ENCODE measurements at places on chromosomes 3 and 15. TPM values are rescaled to one million over a fixed set of nuclear protein-coding genes. Genes with fewer than 3 reads are reported as not detected.

- DNase-seq, result no peak
- H3K27me3 ChIP-seq, result no peaks in the 10 kb centered on the region
- H3K4me3 ChIP-seq, result no peak overlapping the region
- H3K27ac ChIP-seq, result no peak overlapping the region
- no peaks in the 10 kb centered on the region for H3K4me1 ChIP-seq
- H3K36me3 ChIP-seq, result no peaks in the 10 kb centered on the region
Observed at GRCh38 chr3:124591699-124592098, 138.6 kb upstream of the UMPS start.

GRCh38 chr3:127171320-127171719, 21.6 kb upstream of the PRR23E start:
- no peak for DNase-seq
- no peaks in the 10 kb centered on the region for H3K36me3 ChIP-seq
- no peaks in the 10 kb centered on the region for H3K4me1 ChIP-seq
- no peak overlapping the region for H3K4me3 ChIP-seq

- no peak overlapping the region for H3K27ac ChIP-seq
- H3K36me3 ChIP-seq, result no peaks in the 10 kb centered on the region
- DNase-seq, result no peak
- no peaks in the 10 kb centered on the region for H3K4me1 ChIP-seq
- H3K27me3 ChIP-seq, result no peaks in the 10 kb centered on the region
Observed at GRCh38 chr15:56325186-56325585, 40.0 kb upstream of the TEX9 start.

DNA sequence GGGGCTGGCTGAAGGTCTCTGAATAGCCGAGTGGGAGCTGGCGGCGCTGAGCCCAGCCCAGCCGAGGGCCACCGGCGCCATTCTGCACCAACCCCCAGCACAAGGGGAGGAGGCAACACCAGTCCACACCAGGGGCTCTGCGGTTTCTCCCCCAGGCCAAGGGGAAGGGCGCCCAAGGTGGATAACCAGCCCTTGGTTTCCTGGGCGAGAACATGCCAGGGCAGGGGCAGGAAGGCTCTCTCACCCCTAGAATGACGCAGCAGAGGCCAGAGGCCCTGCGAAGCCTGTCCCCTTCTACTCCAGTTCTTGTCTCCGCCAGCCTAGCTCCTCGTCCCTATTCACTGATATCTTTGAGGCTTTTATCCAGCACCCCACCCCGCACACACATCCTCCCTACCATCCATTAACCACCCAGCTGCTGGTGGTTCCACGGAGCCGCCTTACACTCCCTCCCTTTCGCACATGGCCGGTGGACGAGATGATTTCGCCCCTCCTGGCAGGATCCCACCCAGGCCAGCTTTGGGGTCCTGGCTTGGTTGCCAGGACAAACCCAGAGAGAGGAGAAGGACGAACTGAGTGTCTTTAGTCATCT, 1.3 kb downstream of the RBPMS2 start:
- no peak overlapping the region for H3K27ac ChIP-seq
- no peak for DNase-seq

GRCh38 chr15:81113204-81113657, 20.8 kb upstream of the CFAP161 start:
- DNase-seq, result no peak
- no peak overlapping the region for H3K4me3 ChIP-seq
- no peaks in the 10 kb centered on the region for H3K36me3 ChIP-seq
- no peak overlapping the region for H3K27ac ChIP-seq

Gene MST1
- total RNA-seq, result 25.6 TPM

Gene NR2F2
- total RNA-seq, result not detected

Gene SCAPER
- total RNA-seq, result 6.3 TPM

Gene C3orf49
- total RNA-seq, result not detected

Gene NDUFB5
- 137 TPM for total RNA-seq

Gene FANCD2OS
- total RNA-seq, result not detected

Gene STRA6
- not detected for total RNA-seq

Gene P2RY1
- not detected for total RNA-seq
